Stimulated activated CD4-positive, alpha-beta T cell treated with anti-CD3 and anti-CD28 coated beads, Interleukin-1b, Interleukin-23, amount 100 ng/mL, for 24 hours (primary cell): ENCODE measurements at places on chromosomes 3 and 15.

- DNase-seq = no peak
These were observed 14.2 kb upstream of the ANKDD1A start for GRCh38 chr15:64897345-64897985.

DNA sequence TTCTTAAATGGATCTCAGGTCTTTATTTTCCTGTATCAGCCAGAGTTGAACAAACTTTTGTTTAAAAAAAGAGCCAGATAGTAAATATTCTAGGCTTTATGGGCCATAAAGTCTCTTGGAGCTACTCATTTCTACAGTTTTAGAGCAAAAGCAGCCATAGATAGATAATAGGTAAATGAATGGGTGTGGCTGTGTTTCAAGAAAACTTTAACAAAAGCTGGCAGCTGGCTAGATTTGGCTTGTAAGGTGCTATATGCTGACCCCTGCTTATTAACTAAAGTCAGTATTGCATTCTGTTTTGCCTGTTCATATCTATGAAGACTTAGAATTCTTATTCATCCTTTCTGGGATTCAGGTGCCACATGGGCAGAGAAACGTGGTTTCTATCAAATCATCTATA is 29.0 kb downstream of the MFN1 start:
- no peak for DNase-seq

- no peak for DNase-seq
These were observed 15.1 kb downstream of the PLSCR5 start for GRCh38 chr3:146589899-146590508.

DNA sequence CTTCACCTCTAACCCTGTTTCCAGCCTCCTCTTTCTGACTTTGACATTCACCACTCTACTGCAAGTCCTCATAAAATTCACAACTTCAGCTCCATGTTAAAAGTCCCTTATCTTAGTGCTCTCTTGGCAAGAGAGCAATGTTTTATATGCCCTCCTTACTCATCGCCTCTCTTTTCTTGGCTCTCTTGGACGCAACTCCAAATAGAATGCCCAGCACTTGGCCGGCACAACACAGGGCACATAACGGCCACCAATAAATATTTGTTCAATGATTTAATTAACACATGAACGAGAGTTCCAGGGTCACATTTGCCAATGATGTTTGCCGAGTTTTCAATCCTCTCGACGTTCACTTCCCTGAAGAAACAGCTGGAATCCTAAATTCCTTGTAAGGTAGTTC is 401.4 kb downstream of the ROBO1 start:
- DNase-seq = no peak

DNA sequence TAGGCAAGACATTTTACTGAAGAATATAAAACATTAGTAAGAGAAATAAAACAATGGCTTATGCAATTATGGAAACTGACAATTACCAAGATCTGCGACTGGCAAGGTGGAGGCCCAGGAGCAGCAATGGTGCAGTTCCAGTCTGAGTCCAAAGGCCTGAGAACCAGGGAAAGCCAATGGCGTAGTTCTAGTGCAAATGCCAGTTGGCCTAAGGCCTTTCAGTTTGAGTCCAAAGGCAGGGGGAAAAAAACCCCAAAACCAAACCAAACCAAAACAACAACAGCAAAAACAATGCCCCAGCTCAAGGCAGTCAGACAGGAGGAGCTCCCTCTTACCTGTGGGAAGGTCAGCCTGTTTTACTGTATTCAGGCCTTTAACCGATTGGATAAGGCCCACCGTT is 72.6 kb downstream of the ST6GAL1 start:
- no peak for DNase-seq

DNA sequence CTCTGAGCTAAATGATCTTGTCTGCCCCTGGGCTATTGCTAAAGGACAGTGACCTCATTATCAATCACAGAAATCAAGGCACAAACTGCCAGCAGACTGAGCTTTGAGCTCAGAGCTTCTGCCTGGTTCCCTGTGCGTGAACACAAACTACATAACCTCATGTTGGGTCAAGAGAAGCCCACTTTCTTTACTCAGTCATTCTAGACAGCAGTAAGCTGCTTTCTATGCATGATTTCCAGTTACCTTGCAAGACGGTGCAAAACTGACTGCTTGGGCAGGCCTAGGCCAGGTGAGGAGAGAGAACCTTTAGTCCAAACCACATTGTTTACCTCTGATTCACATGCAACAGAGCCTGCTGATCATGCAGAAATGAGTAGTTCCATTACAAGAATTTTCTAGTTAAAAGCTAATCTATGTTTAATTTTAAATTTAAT is 75.1 kb downstream of the ARRDC4 start:
- no peak for DNase-seq

GRCh38 chr3:123064914-123065313 is 1.9 kb upstream of the PDIA5 start:
- no peak for DNase-seq

GRCh38 chr3:179021119-179021903 is 50.3 kb downstream of the ZMAT3 start:
- no peak for DNase-seq

DNA sequence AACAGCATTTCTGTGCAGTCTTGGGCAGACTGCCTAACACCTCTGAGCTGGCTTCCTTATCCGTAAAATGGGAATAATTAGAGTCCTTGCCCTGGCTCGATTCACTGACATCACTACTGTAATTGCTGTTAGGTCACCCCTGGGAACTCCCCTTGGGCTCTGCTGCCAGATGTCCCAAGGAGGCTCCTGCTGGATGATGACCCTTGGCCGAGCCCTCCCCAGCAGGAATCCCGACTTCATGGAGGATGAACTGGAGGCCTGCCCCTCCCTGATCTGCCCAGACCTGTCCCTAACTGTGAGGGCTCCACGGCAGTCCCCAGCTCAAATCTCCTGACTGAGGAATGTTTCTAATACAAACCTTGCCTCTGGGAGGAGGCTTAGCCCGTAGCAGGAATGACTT is 18.0 kb downstream of the ESYT3 start:
- DNase-seq = no peak

DNA sequence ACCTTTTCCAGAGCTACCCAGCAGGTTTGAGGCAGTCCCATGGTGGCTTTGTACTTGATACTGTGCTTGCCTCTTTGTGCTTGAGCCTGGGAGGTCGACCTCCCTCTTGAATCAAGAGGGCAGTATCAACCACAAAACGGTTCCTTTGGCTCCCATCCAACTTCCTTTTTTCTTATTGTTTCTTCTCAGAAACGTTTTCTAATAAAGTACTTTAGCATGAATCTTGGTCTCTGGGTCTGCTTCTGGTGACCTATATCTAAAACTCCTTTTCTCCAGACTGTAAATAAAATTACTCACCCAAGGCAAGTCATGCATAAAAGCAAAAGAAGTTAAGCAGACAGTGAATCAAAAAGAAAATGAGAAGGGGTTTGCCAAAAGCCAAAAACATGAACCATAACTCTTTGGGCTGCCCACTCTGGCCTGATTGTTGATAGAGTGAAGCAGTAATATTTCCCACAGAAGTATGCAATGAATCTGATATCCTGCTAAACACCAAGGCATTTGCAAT is 112.2 kb upstream of the SLC4A7 start:
- DNase-seq = no peak

DNA sequence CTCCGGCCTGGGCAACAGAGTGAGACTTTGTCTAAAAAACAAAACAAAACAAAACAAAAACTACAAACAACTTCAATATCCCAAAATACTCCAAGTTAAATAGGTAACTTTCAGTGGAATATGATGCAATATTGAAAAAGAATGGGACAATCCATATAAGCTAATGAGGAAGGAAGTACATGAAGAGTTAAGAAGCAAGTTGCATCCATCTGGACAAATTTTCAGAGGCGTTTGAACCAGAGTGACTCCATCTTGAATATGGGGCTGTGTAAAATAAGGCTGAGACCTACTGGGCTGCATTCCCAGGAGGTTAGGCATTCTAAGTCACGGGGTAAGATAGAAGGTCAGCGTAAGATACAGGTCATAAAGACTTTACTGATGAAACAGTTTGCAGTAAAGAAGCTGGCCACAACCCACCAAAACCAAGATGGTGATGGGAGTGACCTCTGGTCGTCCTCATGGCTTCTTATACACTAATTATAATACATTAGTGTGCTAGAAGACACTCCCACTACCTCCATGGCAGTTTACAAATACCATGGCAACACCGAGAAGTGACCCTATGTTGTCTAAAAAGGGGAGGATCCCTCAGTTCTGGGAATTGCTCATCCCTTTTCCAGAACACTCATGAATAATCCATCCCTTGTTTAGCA is 58.1 kb upstream of the LCTL start:
- no peak for DNase-seq

DNA sequence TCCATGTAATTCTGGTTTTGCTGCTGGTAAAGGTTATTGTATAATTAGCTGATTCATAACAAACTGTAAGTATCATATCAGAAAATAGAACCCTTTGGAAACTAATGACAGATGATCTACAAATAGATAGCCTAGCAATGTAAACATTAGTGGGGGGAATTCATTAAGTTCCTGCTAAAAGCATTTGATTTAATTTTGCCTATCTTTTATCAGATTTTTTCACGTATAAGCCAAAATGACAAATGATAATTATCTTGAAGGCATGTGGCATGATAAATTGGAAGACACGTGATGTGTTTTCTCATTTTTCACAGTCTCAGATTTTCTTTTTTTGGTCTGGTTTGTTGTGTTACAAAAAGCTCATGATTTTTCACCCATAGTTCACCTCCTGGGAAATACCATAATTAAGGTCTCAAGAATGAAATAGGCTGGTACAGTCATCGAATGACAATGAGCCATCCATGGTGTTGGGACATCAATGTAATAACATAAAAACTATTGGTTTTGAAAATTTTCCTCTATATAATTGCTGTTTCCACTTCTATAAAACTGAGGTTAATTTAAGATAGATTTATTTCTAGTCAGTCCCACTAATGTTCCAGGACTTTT is 325.9 kb upstream of the TBL1XR1 start:
- DNase-seq = no peak

- no peak for DNase-seq
These were observed 670 bp downstream of the PRKCI start for GRCh38 chr3:170222647-170223541.

DNA sequence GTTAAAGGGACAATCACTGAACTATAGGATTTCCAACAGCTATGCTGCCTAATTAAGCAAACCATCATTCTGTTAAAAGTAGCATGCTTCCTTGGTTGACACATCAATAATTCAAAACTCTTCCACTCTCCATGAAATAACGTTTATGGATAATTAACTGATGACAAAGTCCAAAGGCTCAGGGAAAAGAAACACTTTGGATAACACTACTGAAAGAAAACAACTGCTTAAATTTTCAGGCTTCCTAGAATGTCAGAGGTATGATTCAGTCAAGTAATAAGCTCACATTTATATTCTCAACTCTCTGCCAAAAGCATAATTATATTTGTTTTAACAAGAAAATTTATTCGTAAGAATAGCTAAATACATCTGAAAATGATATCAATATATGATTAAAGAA is 49.6 kb downstream of the WDR72 start:
- no peak for DNase-seq

- no peak for DNase-seq
These were observed 50.8 kb upstream of the RPL32 start for GRCh38 chr3:12891985-12892839.

DNA sequence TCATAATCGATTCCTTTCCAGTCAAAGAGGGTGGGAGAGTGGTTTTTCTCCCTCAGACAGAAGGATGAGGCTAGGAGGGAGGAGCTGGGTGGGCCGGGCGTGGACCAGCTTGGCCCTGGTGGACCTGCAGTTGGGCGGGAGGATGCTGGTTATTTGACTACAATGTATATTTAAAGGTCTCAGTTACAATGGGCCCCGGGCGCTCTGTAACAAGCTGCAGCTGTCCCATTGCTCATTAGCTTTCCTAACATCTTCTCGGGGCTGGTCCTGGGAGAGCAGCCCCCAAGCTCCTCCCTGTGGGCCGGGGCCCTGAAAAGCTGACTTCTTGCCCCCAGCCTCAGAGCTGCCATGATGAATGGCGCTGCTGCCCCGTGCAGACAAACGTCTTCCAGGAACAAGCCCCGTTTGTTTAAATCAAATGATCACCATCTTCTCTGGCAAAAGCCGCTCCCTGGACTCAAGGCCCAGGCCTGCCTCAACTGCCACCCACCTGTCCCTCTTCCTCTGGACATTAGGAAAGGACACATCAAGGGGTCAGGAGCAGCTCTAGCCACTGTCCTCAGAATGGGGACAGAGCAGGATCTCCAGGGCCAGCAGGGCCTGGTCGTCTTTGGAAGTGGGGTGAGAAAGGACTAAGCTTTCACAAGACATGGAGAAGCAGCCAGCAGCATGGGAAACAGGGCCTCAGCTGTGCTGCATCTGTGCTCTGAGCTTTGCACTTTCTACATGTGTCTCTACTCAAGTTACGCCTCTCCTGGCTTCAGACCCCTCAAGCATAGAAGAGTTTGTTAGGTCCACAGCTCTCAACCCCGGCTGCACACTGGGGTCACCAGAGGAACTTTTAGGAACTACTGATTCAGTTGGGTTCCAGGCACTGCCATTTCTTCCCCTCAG is 38.6 kb downstream of the MAGEF1 start:
- no peak for DNase-seq

DNA sequence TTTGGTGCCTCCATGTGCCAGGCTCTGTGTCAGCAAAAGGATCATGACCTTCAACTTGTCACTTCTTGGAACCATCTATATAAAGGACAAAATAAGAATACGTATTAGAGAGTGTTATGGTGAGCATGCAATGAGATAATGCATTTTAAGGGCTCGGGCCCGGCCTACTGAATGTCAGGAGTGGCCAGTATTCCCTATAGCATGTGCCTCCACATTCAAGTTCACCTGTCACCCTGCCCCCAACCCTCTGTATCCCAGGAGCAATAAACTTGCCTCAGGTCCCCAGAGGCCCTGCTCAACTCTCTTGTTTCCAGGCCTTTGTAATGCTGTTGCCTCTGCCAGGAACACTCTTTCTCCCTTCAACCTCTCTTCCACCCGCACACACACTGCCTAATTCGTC is 90.2 kb upstream of the SLC6A11 start:
- DNase-seq = no peak

DNA sequence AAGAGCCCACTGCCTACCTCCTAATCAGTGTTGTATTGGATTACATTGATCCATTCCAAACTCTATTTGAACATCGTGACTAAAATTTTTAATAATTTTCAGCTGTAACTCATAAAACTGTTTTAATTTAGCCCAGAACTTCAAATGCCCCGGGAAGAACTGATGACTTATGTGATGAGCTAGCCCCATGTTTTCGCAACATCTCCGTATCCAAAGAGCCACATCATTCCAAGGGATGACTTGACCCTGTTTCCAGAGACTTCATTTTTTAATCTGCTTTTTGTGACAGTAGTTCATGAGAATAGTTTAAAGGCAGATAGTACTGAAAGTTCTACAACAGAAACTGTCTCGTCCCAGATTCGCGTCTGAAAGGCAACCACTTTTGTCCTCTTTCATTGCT is 97.4 kb downstream of the STAC start:
- no peak for DNase-seq
